ENCODE measurements at places on chromosomes 1 and 21.

- no peak for DNase-seq
Observed at GRCh38 chr1:111271464-111271801, 19.2 kb upstream of the CHIA start.

DNA sequence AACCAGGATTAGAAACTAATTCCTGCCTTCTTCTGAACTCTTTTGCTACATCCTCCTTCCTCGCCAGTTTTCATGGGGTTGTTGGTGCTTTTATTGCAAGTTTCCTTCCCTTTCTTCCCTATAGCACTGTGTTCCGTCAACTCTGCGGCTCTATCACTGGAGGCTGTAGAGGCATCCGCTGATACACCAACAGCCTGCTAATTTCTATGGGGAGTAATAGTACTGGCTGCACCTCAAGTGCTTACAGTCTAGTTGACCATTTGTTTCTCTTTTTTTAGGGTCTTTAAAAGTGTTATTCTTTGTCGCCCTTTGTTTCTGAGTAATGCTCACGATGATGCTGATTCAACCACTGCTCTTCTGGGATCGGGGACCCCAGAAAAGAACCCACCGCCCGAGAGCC is 746 bp downstream of the MIS18A start:
- peak; percentile 11 for DNase-seq

DNA sequence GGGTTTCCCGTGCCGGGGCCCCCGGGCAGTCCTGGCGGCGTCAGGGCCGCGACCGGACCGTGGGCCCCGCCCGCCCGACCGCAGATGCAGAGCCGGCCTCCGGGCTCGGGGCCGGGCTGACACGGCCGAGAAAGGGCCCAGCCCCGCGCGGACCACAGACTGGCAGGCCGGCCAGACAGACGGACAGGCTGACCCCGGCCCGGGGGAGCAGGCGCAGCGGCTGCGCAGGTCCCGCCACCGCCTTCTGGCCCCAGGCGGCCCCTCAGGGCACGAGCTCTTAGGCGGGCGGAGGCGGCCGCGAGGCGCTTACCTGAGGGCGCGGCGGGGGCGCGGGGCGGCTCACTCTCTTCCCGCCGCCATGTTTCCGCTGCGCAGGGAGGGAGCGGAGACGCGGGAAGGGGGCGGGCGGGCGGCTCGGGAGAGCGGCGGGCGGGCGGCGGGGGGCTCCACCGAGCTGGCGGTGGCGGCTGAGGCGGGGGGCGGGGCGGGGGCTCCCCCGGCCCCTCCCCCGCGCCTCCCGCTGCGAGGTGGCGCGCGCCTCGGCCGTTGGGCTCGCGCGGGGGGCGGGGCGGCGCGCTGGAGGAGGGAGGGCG is at the start of gene SCMH1:
Gene SCMH1, minus strand, starts transcription at position 558 of the 593 bp plus-strand sequence. CDS start 56,173 bp downstream, outside the sequence.
- peak; percentile 69 for DNase-seq

DNA sequence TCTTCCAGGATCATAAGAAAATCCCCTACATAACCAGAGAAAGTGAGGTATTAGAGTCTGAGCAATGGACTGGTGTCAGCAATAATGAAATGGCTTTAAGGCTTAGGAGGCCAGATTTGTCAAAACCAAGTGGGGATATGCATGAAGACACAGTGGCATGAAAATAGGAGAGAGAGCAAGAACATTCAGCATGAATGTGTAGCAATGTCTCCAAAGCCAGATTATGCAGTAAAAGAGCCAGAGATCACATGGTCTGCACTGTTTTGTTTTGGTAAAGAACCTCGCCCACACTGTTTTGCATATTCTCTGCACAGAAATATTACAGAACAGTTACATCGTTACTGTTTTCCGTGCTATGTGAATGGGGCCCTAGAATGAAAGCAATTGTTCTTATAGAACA is 589.4 kb downstream of the PLPP3 start:
- no peak for DNase-seq

GRCh38 chr1:183901748-183902330 is 96.9 kb downstream of the RGL1 start:
- DNase-seq: peak; percentile 49

- DNase-seq: no peak
Observed at GRCh38 chr1:175891783-175892309, 148.5 kb upstream of the TNR start.
